ENCODE measurements at places on chromosomes 1 and 21. TPM values are rescaled to one million over a fixed set of nuclear protein-coding genes. Genes with fewer than 3 reads are reported as not detected.

C1orf116 gene
- 0.70 TPM for total RNA-seq

DNA sequence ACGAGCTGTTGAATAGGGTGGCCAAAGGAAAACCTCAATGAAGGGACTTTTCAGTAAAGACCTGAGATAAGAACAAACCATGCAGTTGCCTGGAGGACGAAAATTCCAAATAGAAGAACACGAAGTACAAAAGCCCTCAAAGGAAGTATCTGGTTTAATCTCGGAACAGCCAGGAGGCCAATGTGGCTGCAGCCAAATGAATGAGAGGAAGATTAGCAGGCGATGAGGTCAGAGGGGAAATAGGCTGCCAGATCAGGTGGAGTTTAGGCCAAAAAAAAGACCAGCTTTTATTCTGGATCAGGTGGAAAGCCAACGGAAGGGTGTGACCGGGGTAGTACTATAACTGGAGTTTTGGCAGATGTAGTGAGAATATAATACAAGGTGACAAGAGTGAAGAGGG is 43.7 kb downstream of the SRSF11 start:
- no peak for DNase-seq

DNA sequence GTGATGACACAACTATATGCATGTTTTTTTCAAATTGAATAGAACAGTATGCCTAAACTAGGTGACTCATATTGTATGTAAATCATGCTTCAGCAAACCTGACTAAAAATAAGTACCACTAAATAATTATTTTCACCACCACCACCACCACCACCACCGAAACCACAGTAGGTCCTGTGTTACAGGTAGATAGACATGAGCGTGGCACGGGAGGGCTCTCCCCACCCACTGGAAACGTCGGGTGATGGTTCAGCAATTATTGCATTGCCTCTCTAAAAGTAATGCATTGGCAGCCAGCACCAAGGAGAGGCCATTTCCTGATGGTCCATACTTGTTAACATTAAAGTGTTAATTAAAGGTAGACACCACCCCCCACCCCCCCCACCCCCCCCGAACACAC is 297.0 kb upstream of the NCAM2 start:
- DNase-seq: no peak

PTCH2 gene
- 0.35 TPM for total RNA-seq

DNA sequence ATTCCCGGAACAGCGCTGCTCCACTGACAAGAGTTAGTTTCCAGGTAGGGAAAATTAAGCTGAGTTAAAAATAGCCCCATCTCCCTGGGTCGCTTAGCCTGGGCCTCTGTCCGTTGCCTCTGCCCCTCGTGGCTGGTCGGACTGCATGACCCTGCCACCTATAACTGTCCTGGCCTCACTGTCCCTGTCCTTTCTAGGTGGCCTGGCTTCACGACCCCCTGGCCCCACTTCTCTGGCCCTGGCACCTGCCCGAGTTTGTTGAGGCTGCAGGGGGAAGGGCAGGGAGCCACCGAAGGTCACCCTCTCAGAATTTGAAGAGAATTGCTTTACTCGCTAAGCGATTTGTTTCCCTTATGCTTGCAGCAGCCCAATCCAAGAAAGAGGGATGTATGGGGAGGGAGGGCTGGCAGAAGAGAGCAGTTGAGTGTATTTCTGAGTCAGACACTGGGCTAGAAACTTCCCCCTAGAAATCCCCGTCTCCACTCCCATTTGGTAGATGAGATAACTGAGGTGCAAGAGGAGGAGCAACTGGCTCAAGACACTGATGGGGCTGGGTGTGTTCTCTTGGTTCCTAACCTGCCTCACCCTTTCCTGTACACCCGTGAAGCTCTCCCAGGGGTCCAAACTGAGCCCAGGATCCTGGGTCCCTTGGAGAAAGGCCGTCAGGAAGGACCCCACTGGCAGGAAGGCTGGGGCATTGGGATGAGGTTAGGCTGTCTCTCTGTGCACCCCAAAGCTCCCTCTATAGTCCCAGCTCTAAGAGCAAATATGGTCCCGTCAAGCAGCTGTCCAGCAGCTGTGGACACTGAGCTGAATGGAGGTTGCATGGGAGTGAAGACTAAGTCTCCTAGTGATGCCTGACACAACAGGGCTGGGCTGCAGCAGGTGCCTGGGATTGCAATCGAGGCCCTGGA is 2.9 kb upstream of the EDN2 start:
- DNase-seq: no peak

Measured in cardiac septum (tissue), 1 donor.